ENCODE measurements at places on chromosomes 5 and 9.

- DNase-seq: no peak
Observed at GRCh38 chr5:158421319-158421718, 562.4 kb upstream of the CLINT1 start.

DNA sequence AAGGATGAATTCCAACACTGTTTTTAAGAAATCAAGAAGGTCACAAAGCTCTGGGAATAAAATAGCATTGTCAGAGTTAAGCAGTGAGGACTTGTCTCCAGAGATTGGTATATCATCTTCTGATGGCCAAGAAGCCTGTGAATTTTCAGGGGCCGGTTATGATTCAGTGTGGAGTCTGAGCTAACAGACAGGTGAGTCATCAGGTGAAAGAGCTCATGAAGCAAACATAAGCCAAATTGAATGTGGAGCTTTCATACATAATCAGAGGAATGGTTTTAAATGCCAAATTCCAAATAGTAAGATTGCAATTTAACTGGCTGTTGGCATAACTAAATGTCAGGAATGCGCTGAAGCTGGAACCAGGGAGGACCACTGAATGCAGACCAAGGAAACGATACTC is 494.2 kb downstream of the MTRR start:
- DNase-seq: no peak

- DNase-seq: no peak
Observed at GRCh38 chr5:308672-309271, 12.7 kb upstream of the AHRR start.

GRCh38 chr9:115267790-115268189 is 149.8 kb upstream of the TNC start:
- DNase-seq: no peak

DNA sequence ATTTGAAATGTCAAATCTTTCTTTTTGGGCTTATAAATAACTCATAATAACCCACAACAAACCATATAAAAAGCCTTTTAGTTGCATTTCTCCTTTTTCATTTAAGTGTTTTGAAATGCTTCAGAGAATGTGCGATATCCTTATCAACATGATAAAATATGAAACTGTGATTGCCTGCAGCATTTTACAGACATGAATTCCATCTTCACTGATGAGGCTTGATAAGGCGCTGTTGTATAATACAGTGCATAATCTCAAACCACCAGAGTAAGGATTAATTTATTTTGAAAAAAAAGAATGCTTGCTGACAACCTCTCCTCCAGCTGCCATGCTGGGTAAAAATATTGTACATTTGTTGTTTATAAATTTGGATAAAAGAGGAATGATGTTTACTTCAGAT is 216.8 kb downstream of the PBX3 start:
- no peak for DNase-seq

GRCh38 chr9:106120071-106120470 is 425.7 kb downstream of the TMEM38B start:
- no peak for DNase-seq

DNA sequence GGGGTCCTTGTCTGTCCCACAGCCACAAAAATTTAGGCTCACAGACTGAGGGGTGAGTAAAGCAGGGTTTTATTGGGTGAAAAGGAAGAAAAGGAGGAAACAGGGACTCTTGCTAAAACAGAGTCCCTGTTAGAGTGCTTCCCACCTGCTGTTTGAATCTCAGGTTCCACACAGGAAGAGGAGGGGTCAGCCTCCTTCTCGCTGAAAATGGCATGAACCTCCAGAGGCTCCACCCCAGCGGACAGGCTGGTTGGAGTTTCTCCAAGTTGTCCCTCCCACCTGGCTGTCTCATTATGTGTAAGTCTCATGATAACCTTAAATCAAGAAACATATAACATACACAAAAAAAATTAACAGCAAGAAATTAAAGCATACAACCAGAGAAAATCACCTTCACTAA is 28.3 kb upstream of the UHRF2 start:
- DNase-seq: no peak

GRCh38 chr9:115010874-115011273 is 80.5 kb upstream of the TNFSF8 start:
- no peak for DNase-seq

- DNase-seq: no peak
Observed at GRCh38 chr9:127935765-127936221, 1.9 kb downstream of the DPM2 start.

GRCh38 chr9:98873951-98874371 is 66.5 kb downstream of the GALNT12 start:
- DNase-seq: no peak

- peak; percentile 53 for DNase-seq
Observed at GRCh38 chr9:95552814-95553546, 36.2 kb upstream of the PTCH1 start.

- no peak for DNase-seq
Observed at GRCh38 chr5:165328846-165329245, 1823.4 kb downstream of the MAT2B start.

DNA sequence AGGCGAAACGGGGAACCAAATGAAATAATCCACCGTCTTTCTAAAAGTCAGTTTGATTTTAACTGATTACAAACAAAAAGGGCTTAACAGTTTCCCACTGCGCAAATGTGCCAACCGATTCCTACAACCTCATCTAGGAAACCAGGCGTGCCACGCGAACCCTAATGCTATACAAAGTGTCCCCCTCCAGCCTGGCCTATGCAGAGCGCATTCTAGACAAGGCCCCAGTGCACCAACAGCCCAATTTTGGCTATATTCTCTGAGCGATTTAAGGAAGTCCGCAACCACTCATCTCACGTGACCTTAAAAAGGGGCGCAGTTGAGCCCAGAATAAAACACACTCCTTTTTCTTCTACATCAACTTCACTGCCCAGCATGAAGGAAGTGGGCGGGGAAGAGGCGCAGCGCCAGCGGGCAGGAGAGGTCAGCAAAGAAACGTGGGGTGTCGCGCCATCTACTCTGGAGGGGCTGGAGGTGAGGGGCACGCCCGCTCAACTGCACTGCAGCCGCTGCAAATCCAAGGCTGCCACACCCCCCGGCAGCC is 779 bp downstream of the FAM13B start:
- DNase-seq: no peak

DNA sequence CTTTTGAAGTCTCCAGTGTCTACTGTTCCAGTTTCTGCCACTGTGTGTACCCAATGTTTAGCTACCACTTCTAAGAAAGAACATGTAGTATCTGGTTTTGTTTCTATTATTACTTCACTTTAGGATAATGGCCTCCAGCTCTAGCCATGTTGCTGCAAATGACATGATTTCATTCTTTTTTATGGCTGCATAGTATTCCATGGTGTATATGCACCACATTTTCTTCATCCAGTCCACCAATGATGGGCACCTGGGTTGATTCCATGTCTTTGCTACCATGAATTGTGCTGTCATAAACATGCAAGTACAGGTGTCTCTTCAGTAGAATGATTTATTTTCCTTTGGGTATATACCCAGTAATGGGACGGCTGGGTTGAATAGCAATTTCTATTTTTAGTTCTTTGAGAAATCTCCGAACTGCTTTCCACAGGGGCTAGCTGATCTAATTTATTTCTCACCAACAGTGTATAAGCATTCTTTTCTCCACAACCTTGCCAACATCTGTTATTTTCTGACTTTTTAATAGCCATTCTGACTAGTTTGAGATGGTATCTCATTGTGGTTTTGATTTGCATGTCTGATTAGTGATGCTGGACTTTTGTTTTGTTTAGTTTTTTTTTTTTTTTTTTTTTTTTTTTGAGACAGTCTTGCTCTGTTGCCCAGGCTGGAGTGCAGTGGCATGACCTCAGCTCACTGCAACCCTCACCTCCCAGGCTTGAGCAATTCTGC is 68.9 kb downstream of the WDR41 start:
- DNase-seq: no peak

- DNase-seq: no peak
Observed at GRCh38 chr9:90047828-90048227, 443.0 kb downstream of the GADD45G start.

GRCh38 chr5:174693697-174694385 is 30.5 kb upstream of the MSX2 start:
- DNase-seq: no peak

DNA sequence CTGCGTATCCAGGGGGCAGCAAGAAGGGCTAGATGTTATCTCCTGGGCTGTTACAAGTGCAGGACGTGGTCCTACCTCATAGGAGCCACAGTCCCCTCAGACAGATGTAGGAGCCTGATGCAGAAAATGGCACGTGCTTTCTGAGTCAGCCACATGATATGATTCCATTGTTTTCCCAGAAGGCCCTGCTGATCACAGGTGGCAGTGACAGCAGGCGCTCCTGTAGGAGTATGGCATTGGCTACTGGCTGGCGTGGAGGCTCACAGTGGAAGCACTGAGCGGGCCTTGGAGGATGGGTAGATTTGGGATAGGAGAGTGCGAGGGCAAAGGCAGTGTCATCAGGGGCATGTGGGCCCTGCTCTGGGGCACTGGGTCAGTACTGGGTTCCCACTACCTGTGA is 21.9 kb downstream of the USP20 start:
- no peak for DNase-seq

DNA sequence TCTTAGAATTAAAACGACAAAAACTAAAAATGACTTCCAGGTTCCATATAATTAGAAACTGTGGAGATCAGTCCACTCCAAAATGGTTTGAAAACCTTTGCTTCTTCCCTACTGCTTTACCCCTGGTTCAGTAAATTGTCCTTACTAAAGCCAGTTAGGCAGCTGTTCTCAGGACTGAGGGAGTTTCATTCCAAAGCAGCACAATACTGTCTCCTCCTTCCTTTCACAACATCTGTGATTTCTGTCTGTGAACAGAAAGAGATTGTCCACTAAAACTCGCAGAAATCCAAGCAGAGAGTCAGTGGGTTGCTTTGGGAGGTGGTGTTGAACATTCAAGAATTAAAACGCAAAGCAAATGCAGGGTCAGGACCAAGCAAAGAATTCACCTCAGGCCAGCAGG is 740.8 kb upstream of the ZNF608 start:
- no peak for DNase-seq

DNA sequence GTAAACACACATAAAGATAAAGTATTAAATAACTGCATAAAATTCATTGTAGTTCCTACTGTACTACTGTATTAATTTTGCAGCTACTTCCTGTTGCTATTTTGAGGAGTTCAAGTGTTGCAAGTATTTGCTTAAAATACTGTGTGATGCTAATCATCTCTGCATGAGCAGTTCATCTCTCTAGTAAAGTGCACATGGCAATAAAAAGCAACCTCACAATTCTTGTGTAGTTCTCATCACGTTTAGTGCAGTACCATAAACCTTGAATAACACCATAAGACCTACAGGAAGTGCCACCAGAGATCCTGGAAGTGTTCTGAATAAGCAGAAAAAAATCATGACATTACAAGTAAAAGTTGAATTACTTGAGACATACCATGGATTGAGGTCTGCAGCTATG is 34.6 kb downstream of the CPLANE1 start:
- no peak for DNase-seq

DNA sequence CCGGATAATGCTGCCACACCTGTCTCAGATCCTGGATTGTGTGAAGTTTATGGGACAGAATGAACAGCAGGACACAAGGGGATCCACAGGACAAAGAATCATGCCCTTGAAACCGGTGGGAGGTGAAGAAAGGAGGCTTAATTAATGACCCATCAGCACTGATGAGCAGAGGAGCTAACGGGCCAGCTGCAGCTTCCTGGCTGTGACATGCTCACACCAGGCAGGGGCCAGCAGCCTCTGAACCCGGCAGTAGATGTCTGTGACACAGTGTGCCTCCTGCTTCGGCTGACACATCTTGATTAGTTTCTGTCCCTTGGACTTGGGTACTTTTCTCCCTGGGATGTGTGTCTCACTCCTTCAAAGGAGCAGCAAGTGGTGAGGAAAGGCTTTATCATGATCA is 328.8 kb upstream of the BRINP1 start:
- DNase-seq: no peak

DNA sequence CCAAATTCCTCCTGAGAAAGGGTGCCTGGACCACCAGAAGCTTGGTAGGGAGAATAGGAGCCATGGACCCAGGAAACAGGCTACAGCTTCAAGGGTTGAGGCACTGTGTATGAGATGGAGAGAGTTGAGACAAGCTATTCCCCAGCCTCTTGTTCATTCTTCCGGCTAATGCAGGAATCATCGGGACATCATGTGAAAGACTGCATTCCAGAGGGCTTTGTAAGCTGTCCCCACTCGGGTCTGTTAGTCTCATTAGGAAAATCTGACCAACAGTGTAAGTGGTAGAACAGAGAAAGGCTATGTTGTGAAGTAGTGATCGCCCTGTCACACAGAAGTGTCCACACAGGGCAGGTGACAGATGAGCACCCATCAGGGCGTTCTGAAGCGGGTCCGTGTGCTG is 81.4 kb downstream of the GABBR2 start:
- no peak for DNase-seq

GRCh38 chr9:37034938-37035647 is 1.0 kb upstream of the PAX5 start:
- DNase-seq: no peak

DNA sequence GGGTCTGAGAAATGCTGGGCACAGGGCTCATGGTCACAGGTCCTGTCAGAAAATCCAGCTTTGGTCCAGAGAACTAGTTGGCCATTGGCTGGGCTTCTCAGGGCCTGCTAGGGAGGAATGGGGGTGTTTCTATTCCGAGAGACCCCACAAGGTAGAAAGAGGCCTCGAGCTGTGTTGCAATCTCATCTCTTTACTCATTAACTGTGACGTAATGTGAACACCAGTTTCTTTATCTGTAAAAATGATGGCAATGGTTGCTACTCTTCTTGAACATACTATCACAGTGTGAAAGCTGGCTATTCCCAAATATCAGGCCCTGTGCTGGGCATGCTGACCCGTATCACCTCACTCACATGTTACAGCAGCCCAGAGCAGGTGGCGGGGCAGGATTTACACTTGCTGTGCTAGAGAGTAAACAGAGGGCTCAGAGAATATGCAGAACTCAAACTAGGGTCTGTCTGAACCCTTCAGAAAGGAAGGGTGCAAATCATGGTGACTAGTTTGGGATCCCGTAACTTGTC is 35.7 kb upstream of the SLC25A51 start:
- no peak for DNase-seq

GRCh38 chr5:147170603-147171002 is 64.2 kb upstream of the STK32A start:
- no peak for DNase-seq

GRCh38 chr9:122364117-122364782 is 6.6 kb upstream of the PTGS1 start:
- no peak for DNase-seq

- no peak for DNase-seq
Observed at GRCh38 chr5:168307022-168307421, 15.6 kb downstream of the WWC1 start.

DNA sequence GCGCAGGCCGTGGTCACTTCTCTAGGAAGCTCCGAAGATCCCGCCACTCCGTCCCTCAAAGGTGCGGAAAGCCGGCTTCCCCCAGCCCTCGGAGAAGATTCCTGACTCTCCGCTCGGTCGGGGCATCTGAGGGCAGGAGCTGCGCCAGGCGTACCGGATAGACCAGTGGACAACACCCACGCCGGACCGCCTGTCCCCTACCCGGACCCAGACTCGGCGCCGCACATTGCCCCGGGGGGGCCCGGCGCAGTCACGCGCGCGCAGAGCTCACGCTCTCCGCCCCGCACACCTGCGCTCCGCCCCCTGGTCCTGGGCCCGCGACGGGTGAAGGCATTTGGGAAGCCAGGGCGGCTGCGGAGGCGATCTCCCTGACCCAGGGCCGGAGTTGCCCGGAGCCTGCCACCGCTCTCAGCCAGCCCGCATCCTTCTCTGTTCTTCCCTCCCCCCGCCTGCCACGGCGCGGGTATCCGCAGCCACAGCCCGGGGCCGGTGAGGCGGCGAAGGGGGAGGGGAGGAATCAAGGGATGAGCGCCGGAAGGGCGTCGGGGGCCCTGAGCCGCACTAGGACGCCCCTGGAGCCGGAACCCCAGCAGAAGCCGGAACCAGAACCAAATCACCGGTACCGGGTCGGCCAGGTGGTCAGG is 448 bp downstream of the RELL2 start:
- peak; percentile 74 for DNase-seq
